ENCODE measurements at places on chromosomes 2 and 18. TPM values are rescaled to one million over a fixed set of nuclear protein-coding genes. Genes with fewer than 3 reads are reported as not detected.
A peak's percentile ranks its signal among the peaks of the same experiment; 100 is the strongest.

- no peak overlapping the region for H3K27ac ChIP-seq
- no peak for DNase-seq
- H3K4me1 ChIP-seq = no peaks in the 10 kb centered on the region
- H3K27me3 ChIP-seq = no peaks in the 10 kb centered on the region
- H3K36me3 ChIP-seq = no peaks in the 10 kb centered on the region
Measured at GRCh38 chr18:70371908-70372307, 83.1 kb downstream of the SOCS6 start.

DNA sequence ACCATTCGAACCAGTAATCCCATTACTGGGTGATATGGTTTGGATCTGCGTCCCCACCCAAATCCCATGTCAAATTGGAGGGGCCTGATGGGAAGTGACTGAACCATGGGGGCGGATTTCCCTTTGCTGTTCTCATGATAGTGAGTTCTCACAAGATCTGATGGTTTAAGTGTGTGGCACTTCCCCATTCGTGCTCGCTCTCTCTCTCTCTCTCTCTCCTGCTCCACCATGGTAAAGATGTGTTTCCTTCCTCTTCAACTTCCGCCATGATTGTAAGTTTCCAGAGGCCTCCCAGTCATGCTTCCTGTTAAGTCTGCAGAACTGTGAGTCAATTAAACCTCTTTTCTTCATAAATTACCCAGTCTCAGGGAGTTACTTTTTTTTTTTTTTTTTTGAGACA lies 62.6 kb downstream of the NBAS start:
- no peaks in the 10 kb centered on the region for H3K36me3 ChIP-seq
- no peak overlapping the region for H3K27ac ChIP-seq
- H3K4me1 ChIP-seq = no peaks in the 10 kb centered on the region
- DNase-seq = no peak

DNA sequence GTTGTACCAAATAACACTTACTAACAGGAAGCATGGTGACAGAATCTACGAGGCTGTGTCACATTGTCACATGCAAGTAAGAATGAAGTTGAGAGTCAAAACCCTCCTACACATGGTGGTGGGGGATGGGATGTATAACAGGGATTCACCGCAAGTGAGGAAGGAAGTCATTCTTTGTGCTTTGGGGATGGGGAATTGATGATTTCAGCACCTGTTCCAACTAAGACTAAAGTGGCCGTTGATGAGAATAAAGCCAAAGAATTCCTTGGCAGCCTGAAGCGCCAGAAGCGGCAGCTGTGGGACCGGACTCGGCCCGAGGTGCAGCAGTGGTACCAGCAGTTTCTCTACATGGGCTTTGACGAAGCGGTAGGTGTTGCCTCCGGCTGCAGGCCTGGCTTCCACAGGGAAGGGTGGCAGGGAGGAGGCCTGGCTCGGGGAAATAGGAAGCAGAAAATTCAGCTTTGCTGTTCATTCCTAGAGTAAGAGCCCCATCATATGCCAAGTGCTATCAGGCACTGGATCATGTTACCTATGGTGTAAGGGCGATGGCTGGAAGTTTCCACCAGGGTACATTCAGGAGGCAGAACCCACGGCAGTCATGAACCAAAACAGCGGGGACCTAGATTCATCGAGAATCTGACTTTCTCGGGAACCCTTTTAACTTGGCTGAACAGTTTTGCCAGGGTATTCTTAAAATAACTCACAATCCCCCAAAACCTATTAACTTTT lies 120.3 kb downstream of the UXS1 start:
- H3K4me1 ChIP-seq = no peaks in the 10 kb centered on the region
- DNase-seq = no peak
- H3K36me3 ChIP-seq = no peaks in the 10 kb centered on the region
- no peak overlapping the region for H3K27ac ChIP-seq
- no peaks in the 10 kb centered on the region for H3K27me3 ChIP-seq

DNA sequence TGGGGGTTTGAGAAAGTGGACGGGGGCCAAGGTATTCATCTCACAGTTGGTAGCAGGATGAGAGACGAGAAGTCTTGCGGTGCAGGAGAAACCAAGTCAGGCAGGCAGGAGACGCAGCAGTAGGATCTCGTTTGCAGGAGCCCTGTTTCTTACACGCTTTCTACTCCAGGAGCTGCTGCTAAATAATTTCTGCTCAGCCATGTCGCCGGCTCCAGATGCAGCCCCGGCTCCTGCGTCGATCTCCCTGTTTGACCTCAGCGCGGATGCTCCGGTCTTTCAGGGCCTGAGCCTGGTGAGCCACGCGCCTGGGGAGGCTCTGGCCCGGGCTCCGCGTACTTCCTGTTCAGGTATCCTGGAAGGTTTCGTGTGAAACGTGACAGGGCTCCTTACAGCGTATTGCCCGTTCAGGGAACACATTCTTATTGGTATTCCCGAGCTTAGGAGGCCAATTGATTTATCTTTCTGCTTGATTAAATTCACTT lies 494 bp downstream of the ANKZF1 start:
- no peaks in the 10 kb centered on the region for H3K27me3 ChIP-seq
- H3K27ac ChIP-seq = peak overlapping the region; percentile 83
- H3K4me3 ChIP-seq = peak overlapping the region; percentile 64
- H3K36me3 ChIP-seq = peaks cover 4% of the 10 kb centered on the region

DNA sequence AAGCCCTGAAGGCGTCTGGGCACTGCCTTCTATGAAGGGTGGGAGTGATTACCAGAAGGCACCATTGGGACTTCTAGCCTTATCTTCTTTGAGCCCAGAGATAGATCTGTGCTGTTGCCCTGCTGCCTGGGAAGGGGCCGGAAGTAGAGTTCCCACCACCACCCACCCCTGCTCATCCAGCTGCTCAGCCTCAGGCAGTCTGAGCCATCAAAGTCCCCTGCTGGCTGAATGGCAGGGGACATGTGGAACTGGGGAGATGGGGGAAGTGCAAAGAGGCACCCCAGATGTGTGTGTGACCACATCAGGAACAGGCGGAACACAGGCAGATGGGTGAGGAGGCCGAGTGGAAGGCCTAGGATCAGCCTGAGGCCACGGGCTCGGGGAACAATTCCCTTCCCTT lies 3.3 kb upstream of the WNT10A start:
- H3K36me3 ChIP-seq = no peaks in the 10 kb centered on the region
- DNase-seq = no peak
- no peak overlapping the region for H3K27ac ChIP-seq
- H3K4me1 ChIP-seq = peaks cover 19% of the 10 kb centered on the region

- peak overlapping the region; percentile 59 for H3K27ac ChIP-seq
- peaks cover 23% of the 10 kb centered on the region for H3K4me1 ChIP-seq
Measured at GRCh38 chr2:36461039-36461681, 105.6 kb downstream of the CRIM1 start.

DNA sequence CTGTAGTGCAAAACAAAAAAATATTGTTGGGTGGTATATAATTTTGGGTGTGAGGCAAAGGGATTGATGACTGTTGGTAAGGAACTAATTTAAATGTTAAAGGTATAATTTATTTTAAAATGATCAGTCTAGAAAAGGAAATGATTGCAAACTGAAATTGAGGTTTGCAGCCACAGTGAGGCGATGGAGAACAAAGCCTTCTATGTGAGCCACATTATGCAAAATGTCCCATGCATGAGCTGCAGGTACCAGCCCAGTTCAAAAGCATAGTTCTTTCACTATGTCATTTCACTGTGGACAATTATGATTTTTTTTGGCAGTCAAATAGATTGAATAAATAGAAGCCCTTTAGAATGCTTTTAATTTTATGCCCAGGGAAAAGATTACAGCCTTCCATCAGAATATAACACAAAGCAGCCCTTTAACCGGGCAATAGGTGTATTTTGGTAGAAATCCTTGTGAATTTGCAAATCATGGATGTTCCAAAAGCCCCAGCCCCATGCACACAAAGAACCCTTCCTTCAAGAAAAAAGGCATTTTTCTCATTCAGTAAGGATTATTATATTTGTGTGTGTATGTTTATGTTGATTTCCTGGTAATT lies 1.7 kb downstream of the MAP2 start:
- no peaks in the 10 kb centered on the region for H3K27me3 ChIP-seq
- peaks cover 23% of the 10 kb centered on the region for H3K4me1 ChIP-seq
- H3K4me3 ChIP-seq = no peak overlapping the region
- no peak for DNase-seq
- H3K36me3 ChIP-seq = no peaks in the 10 kb centered on the region
- no peak overlapping the region for H3K27ac ChIP-seq

Gene ALLC
- total RNA-seq = not detected

Gene MOCOS
- 2.2 TPM for total RNA-seq

Gene ANKRD53
- total RNA-seq = 4.9 TPM

Data from vagina (tissue), 2 donors.